ENCODE measurements at places on chromosomes 7 and 10.

GRCh38 chr10:75606203-75606779 is 174.9 kb downstream of the LRMDA start:
- no peak for DNase-seq

DNA sequence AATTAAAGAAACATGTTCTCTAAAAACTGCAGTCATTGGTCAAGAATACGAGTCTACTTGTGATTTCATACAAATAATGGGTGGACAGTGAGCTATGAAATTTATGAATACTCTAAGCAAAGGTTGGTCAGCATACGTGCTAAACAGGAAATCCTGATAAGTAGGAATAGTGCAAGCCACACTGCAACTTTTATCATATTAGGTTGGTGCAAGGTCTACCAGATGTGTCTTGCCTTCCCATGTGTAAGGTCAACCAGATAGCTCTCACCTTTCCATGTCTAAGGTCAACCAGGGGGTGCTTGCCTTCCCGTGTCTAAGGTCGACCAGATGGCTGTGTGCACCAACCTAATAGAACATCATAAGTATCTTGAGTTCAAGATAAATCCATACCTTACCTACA is 2.0 kb upstream of the ITGB1 start:
- DNase-seq: no peak

GRCh38 chr10:58795560-58795959 is 282.9 kb downstream of the BICC1 start:
- DNase-seq: no peak

- peak; percentile 58 for DNase-seq
Observed at GRCh38 chr7:45890902-45891461, 2.7 kb downstream of the IGFBP1 start.

Data from AG08395 (cell line).